ENCODE measurements at places on chromosomes 2 and 18.

DNA sequence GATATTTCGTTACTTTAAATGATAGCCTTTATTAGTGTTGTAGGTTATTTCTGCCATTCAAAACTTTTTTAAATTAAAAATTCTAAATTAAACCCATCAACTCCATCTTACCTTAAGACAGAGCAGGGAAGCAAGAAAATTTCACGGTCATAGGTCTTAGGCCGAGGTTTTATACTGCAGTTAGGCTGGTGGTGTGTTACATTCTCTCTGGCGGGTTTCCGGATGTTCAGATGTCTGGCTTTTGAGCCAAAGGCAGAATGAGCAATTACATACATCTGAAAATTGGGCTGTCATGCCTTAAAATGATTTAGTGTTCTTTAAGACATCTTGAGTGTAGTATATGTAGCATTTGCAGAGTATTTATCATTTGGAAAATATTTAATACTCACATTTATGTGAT lies 27.9 kb downstream of the GLS start:
- no peak for DNase-seq

DNA sequence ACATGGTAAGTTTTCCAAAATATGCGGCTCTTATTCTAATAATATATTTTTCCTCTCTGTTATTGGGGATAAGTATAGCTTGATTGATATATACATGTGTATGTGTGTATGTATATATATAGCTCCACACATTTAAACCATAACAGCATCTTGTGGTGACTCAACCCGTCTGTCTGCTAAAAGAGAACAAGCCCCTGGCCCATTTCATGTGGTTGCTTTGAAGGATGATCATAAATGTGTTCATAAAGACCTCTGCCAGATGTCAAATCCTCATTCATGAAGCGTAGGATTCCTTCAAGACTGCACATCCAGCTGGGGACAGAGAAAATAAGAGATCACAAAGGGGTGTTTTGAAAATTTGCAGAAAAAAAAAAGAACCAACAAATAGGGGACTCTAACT lies 79.3 kb downstream of the RHOB start:
- no peak for DNase-seq

- DNase-seq = no peak
Observed at GRCh38 chr18:9809697-9810096, 76.1 kb upstream of the TXNDC2 start.

DNA sequence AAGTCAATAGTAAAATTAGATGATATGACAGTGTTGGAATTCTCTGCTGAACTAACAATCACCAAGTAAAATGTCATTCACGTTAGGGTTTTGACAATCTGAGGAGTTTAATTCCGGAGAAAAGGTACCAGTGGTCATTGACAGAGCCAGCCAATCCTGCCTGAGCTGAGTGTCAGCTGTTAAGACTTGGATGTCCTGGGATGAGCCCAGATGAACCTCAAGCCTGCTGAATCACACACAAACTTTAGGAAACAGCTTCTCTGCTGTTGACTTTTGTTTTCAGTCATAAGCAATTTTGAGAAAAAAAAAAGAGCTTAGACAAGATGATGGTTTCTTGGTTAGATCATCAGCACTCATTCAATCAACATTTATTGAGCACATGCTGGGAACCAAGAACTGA lies 600.0 kb upstream of the SLC39A10 start:
- no peak for DNase-seq

DNA sequence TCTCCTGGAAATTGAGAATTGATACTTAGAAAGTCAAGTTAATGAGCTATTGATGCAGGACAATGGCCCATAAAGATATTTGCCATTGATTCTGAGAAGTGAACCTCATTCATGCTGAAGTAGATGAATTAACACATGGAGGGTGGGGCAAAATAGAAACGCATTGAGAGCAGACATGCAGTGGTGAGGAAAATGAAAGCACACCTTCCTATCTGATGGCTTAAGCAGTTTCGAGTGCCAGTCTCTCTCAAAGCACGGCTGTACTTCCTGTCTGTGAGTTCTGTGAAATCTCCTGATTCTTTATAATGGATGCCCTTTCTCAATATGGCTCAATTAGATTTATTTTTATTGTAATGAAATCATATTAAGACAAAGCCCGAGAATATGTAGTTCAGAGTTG lies 247.0 kb downstream of the TMX3 start:
- DNase-seq = no peak

GRCh38 chr2:128405981-128406613 lies 87.4 kb upstream of the HS6ST1 start:
- DNase-seq = no peak

- no peak for DNase-seq
Observed at GRCh38 chr18:68234131-68234530, 480.8 kb downstream of the TMX3 start.

- no peak for DNase-seq
Observed at GRCh38 chr2:46539327-46540276, 60.2 kb downstream of the TMEM247 start.

- no peak for DNase-seq
Observed at GRCh38 chr2:99918389-99918788, 224.0 kb downstream of the AFF3 start.

GRCh38 chr18:8423051-8423557 lies 186.1 kb upstream of the RAB12 start:
- DNase-seq = no peak

DNA sequence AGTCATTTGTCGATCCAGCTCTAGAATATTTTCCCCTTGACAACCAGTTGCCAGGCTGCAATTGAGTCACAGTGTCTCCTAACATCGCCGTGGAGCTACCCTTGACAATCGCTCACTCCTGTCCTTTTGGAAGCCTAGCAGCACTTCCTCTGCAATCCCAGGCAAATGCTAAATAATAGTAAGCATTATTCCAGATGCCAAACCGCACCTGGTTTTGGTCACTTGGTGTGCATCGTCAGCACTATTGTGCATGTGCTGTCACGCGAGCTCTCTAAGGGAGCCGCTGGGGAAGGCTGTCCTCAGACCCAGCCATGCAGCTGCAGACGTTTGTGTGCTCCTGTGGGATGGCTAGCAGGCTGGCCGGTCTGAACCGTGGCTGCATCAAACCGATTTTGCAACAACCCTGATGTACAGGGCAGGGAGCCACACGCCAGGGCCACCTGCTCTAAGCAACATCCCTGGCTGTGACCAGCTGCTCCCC lies 549.5 kb upstream of the ID2 start:
- DNase-seq = no peak

DNA sequence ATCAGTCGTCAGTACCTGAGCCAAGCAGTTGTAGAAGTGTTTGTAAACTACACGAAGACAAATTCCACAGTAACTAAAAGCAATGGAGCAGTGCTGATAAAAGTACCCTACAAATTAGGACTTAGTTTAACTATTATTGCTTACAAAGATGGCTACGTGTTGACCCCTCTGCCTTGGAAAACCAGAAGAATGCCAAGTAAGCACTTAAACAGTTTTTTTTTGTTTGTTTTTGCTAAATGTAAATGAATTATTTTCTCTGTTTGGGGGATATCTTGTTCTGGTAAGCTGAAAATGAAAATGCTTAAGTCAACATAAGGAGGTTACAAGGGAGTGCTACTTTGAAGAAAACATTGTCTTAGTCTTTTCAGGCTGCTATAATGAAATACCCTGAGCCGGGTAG lies 46.4 kb downstream of the FAM171B start:
- DNase-seq = no peak

DNA sequence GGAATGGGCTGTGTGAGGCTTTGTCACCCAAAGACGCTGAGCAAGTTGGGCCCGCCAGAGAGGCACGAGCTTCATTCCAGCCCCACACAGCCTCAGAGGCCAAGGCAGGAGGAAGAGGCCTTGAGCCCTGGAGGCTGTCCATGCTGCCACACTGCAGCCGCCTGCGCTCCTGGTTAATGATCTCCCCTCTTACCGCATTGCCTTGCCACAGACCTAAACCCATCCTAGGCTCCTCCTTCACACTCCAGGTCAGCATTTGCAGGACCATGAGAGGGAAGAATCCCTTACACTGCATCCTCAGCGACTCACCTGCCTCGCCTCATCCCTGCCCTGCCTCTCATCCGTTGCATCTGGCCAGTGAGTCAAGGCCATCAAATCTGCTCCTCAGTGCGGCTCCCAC lies 24.6 kb downstream of the KIF3C start:
- no peak for DNase-seq

- no peak for DNase-seq
Observed at GRCh38 chr2:14881651-14882327, 249.3 kb downstream of the LRATD1 start.

DNA sequence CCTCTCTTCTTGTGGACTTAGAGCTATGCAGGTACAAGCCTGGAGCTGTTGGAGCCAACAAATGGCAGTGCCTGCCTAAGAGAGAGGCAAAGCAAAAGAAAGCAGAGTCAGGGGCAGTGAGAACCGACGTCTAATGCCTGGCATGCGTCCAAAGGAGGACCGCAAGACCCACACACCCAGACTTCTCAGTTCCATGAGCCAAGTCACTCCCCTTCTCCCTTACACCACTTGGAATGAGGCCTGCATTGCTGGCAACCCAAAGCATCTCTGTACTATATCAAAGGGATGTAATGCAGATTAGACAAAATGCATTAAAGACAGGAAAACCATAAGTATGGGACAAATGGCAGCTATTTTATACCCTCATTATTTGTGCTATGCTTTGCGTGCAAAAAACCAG lies 49.9 kb upstream of the RNU4ATAC start:
- no peak for DNase-seq

GRCh38 chr2:205148755-205149154 lies 533.5 kb upstream of the NRP2 start:
- no peak for DNase-seq

GRCh38 chr2:196448407-196449079 lies 191.0 kb upstream of the CCDC150 start:
- no peak for DNase-seq

All from stimulated activated CD4-positive, alpha-beta T cell treated with anti-CD3 and anti-CD28 coated beads, Interleukin-1b, Interleukin-23, amount 100 ng/mL, for 1 hour (primary cell).